IMR-90 (cell line): ENCODE measurements at places on chromosomes 12 and 14.

DNA sequence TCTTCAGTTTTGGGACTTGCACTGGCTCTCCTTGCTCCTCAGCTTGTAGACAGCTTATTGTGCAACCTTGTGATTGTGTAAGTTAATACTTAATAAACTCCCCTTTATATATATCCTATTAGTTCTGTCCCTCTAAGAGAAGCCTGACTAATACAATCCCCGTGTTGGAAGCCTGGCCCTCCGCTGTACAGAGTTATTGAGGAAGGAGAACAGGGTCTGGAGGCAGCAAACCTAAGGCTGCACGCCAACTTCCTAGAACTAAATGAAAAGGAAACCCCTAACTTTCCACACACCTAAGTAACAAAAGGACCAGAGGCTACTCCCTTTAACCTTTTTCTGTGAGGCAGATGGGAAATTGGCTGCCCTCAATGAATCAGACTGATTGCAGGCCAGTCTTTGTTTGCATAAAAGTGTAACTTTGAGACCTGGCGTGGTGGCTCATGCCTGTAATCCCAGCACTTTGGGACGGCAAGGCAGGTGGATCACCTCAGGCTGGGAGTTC, 42.6 kb upstream of the LIMA1 start:
- H3K4me1 ChIP-seq: peaks cover 10% of the 10 kb centered on the region
- H3K27me3 ChIP-seq: no peaks in the 10 kb centered on the region
- H3K27ac ChIP-seq: no peak overlapping the region
- no peak for DNase-seq

DNA sequence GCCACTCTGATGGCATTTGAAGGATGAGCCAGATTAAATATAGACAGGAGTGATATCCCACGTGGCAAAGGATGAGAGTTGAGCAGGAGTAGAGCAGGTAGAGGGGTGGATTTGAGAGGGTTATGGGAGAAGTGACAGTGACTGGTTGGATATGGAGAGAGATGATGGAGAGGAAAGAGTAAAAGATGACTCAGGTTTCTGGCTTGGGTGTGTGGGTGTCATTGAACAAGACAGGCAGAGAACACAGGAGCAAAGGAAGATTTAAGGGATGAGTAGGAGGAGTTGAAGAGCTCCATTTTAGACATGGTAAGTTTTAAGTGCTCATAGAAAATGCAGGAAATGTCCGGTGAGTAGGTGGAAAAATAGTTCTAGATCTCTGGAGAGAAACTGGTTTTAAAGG, 136.9 kb downstream of the EGLN3 start:
- no peaks in the 10 kb centered on the region for H3K4me1 ChIP-seq
- H3K27me3 ChIP-seq: no peaks in the 10 kb centered on the region
- DNase-seq: no peak
- H3K36me3 ChIP-seq: no peaks in the 10 kb centered on the region
- H3K4me3 ChIP-seq: no peak overlapping the region

DNA sequence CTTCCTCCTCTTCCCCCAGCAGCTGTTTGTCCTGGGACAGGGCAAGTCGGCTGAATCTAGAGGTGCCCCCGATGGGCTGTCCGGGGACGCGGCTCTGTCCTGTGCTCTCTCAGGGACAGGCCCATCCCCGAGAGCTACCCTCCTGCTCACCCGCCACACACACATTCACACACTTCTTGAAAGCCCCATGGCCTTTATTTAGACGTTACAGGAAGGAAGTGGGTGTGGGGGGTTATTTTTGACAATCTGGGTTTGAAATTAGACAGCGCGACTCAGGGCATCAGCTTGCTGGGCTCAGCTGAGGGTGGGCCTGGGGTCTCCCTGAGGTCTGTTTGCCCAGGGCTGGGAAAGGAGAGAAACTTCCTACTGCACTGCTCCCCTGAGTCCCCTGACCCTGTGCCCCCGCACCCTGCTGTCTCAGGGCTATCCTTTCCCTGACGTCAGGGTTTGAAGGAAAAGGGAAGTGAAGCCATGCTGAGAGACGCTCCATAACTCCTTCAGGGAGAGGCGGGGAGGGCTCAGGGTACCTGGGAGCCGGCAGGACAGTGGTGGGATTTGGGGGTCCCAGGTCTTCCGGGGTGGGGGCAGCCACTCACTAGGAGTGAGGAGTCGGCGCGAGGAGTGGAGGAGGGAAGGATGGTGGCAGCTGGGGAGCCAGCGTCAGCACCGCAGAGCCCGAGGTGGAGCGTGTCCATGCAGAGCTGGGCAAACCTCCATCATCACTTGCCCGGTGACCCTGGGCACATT, 8.1 kb downstream of the PTPN6 start:
- no peak for DNase-seq
- H3K4me3 ChIP-seq: no peak overlapping the region
- no peaks in the 10 kb centered on the region; the same call in 1 of the 2 replicates for H3K36me3 ChIP-seq
- peaks cover 5% of the 10 kb centered on the region; the same call in 1 of the 2 replicates for H3K4me1 ChIP-seq

DNA sequence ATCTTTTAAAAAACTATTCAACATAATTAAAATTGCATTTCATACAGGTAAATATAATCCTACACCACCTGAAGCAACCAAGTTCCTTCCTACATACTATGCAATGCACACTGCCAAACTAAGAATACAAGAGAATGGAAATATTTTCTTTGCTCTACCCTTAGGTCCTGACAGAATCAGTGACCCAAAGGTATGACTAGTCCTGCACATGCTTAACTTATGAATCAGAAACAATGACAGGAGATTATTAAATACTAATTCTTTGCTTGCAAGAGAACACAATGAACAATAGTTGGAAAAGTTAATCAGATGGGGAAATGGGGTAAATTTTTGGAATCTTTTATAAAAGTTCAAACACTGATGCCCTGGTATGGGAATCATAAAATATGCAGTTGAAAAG, 220.1 kb downstream of the SOX5 start:
- H3K27me3 ChIP-seq: no peaks in the 10 kb centered on the region
- no peaks in the 10 kb centered on the region for H3K36me3 ChIP-seq
- DNase-seq: peak; percentile 50
- H3K27ac ChIP-seq: no peak overlapping the region

GRCh38 chr12:106145539-106146447, 7.0 kb upstream of the NUAK1 start:
- peaks cover 2% of the 10 kb centered on the region; the same call in 1 of the 2 replicates for H3K4me1 ChIP-seq
- no peaks in the 10 kb centered on the region for H3K27me3 ChIP-seq
- H3K4me3 ChIP-seq: no peak overlapping the region
- no peak overlapping the region for H3K27ac ChIP-seq
- H3K36me3 ChIP-seq: no peaks in the 10 kb centered on the region

DNA sequence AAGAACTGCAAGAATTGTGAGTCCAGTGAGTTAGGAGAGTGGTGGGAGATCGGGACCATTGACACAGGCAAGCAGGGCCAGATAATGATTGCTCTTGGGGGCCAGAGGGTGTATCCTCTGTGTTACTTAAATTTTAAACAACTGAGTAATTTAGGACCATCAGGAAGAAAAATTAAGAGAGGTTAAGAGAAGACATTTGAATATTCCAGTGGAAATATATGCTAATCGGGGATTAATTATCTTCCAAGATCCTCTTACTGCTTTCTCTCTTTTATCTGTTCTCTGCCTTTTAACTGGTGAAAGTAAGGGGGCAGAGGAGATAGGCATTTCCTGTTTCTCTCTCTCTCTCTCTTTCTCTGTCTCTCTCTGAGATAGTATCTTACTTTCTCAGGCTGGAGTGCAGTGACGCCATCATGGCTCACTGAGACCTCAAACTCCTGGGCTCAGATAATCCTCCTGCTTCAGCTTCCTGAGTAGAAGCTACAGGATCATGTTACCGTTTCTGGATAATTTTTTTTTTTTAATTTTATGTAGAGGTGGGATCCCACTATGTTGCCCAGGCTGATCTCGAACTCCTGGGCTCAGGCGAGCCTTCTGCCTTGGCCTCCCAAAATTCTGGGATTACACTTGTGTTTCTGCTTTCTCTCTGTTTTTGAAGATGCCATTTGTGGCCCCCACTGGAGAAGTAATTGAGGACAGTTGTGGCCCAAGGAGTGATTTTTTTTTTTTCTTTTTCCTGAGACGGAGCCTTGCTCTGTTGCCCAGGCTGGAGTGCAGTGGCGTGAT, 85.1 kb downstream of the DIP2B start:
- peaks cover 2% of the 10 kb centered on the region; the same call in 1 of the 2 replicates for H3K36me3 ChIP-seq
- peak; percentile 97 for DNase-seq
- peak overlapping the region; percentile 73 for H3K27ac ChIP-seq
- H3K4me1 ChIP-seq: peaks cover 4% of the 10 kb centered on the region
- H3K4me3 ChIP-seq: no peak overlapping the region
- H3K27me3 ChIP-seq: no peaks in the 10 kb centered on the region

- peaks cover 2% of the 10 kb centered on the region; the same call in 1 of the 2 replicates for H3K27me3 ChIP-seq
- H3K4me1 ChIP-seq: no peaks in the 10 kb centered on the region
- no peak overlapping the region for H3K27ac ChIP-seq
- no peak overlapping the region for H3K4me3 ChIP-seq
- DNase-seq: peak; percentile 2
- no peaks in the 10 kb centered on the region for H3K36me3 ChIP-seq
Measured at GRCh38 chr14:57487771-57488170, 5.9 kb downstream of the CCDC198 start.

GRCh38 chr14:86243158-86243557, 713.2 kb downstream of the FLRT2 start:
- H3K27me3 ChIP-seq: no peaks in the 10 kb centered on the region
- no peak overlapping the region for H3K27ac ChIP-seq
- H3K4me1 ChIP-seq: no peaks in the 10 kb centered on the region
- no peak for DNase-seq
- no peaks in the 10 kb centered on the region for H3K36me3 ChIP-seq

- no peak overlapping the region for H3K4me3 ChIP-seq
- DNase-seq: no peak
- H3K27ac ChIP-seq: no peak overlapping the region
- no peaks in the 10 kb centered on the region for H3K4me1 ChIP-seq
- no peaks in the 10 kb centered on the region for H3K36me3 ChIP-seq
- no peaks in the 10 kb centered on the region; the same call in none of the 2 replicates for H3K27me3 ChIP-seq
Measured at GRCh38 chr12:115762936-115763335, 514.6 kb downstream of the MED13L start.

- H3K27ac ChIP-seq: peak overlapping the region; percentile 93
- H3K4me3 ChIP-seq: peak overlapping the region; percentile 89
- H3K4me1 ChIP-seq: peaks cover 9% of the 10 kb centered on the region
- DNase-seq: peak; percentile 90
Measured at GRCh38 chr12:64452559-64453329, 824 bp downstream of the TBK1 start.

DNA sequence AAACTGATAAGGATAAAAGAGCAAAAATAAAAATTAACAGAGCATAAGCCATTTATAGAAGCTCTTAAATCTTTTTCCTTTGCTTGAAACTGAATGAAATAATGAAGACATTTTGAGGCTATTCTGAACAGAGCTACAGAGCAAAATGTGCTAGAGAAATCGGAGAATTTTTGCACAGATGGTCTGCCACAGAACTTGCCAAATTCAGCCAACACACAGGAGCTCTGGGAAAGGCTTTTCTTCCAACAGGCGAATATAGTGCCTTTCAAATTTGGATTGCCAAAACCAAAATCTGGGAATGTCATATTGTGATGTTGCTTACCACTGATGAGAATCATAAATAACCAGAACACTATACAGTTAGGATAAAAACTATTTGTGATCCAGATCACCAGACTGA, 406.3 kb downstream of the RPL10L start:
- no peaks in the 10 kb centered on the region for H3K4me1 ChIP-seq
- no peak overlapping the region for H3K4me3 ChIP-seq
- no peak for DNase-seq
- no peaks in the 10 kb centered on the region for H3K27me3 ChIP-seq

GRCh38 chr14:53380867-53381225, 227.7 kb upstream of the DDHD1 start:
- H3K27ac ChIP-seq: no peak overlapping the region
- no peaks in the 10 kb centered on the region for H3K36me3 ChIP-seq
- no peak for DNase-seq
- H3K27me3 ChIP-seq: no peaks in the 10 kb centered on the region
- no peak overlapping the region for H3K4me3 ChIP-seq
- no peaks in the 10 kb centered on the region for H3K4me1 ChIP-seq

DNA sequence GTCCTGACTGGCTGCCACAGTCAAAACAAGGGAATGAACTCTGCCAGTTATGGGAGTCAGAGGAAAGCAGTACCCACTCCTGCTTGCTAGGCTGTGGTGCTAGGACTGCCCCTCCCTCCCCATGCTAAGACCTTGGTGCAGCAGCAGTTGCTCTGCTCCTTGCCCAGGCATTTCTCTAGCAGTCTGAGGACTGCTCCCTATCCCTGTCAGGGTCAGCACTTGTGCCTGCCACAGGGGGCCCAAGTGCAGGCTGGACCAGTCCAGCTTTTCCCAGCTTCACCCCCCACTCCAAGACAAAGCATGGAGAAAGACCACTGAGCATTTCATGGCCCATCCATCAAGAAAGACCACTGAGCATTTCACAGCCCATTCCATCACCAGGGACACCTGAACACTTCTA, 305.8 kb upstream of the CLEC14A start:
- no peaks in the 10 kb centered on the region for H3K4me1 ChIP-seq
- no peaks in the 10 kb centered on the region for H3K36me3 ChIP-seq
- no peak overlapping the region for H3K4me3 ChIP-seq
- no peak overlapping the region for H3K27ac ChIP-seq

DNA sequence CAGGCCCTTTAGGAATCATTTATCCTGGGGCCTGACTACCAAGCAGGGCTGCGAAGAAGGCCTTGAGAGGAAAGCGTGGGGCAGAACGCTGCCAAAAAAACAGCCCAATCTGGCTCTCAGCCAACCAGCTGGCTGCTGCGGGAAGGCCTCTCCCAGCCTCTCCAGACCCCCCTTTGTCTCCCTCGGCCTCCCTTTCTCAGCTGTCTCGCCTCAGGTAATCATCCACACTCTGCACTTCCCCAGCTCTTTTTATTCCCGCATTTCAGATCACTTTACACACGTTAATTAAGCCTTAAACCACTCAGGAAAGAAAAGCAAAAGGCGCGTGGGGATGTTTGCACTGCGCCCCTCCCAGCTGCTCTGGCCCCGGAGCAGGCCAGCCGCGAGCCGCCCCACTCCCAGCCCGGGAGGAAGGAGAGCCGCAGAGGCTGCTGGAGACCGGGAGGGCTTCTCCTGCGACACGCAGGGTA, 208.2 kb upstream of the FOXN3 start:
- H3K27me3 ChIP-seq: no peaks in the 10 kb centered on the region; the same call in 1 of the 2 replicates
- H3K36me3 ChIP-seq: no peaks in the 10 kb centered on the region
- no peak overlapping the region for H3K27ac ChIP-seq
- DNase-seq: no peak
- H3K4me3 ChIP-seq: no peak overlapping the region
- H3K4me1 ChIP-seq: peaks cover 10% of the 10 kb centered on the region

DNA sequence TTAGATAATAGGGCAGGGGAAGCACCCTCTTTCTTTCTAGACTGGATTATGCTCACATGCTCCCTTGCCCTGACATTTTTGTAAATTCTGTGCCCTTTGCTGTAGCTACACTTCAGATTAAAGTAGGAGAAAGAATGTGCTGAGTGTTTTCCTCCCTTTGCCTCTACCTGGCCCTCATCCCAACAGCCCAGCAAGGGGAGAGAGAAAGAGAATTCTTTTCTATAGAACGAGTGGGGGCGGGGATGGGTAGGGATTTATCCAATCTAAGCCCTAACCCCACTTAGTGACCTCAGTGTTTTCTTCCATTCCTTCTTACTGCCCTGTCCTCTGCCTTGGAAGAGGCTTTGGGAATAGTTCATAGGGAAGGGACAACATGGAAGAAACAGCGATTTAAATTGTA, 13.5 kb downstream of the GPR84 start:
- H3K27ac ChIP-seq: no peak overlapping the region
- no peak for DNase-seq
- H3K36me3 ChIP-seq: peaks cover 42% of the 10 kb centered on the region
- H3K4me1 ChIP-seq: peaks cover 21% of the 10 kb centered on the region

GRCh38 chr12:113152835-113153814, 3.6 kb downstream of the CFAP73 start:
- H3K27me3 ChIP-seq: peaks cover 46% of the 10 kb centered on the region
- no peak overlapping the region for H3K4me3 ChIP-seq
- H3K27ac ChIP-seq: no peak overlapping the region

- no peak for DNase-seq
- no peak overlapping the region for H3K4me3 ChIP-seq
- H3K36me3 ChIP-seq: no peaks in the 10 kb centered on the region
- H3K4me1 ChIP-seq: no peaks in the 10 kb centered on the region
Measured at GRCh38 chr12:130253866-130254265, 83.8 kb upstream of the PIWIL1 start.
